ENCODE measurements at places on chromosomes 7 and 10.

DNA sequence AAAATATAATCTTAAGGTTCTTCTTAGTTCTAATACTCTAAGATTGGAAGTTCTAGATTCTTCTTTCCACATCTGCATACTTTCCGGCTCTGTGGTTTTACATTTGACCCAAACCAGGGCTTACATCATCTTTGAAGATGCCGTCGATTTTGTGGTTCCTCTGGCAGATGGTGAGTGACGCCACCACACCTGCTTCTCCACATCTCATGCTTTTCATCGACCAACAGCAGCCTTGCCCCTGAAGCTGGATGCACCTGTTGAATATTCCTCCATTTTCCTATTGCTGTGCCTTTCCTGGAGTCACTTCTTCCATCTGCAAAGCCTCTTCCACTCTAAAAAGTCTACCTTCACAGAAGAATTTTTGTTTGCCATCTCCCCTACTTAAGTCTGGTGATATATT, 121.3 kb downstream of the PRKCQ start:
- H3K27me3 ChIP-seq, result no peaks in the 10 kb centered on the region
- no peak overlapping the region for H3K27ac ChIP-seq
- H3K4me1 ChIP-seq, result no peaks in the 10 kb centered on the region

- no peak overlapping the region for H3K4me3 ChIP-seq
- H3K4me1 ChIP-seq, result no peaks in the 10 kb centered on the region
- no peaks in the 10 kb centered on the region for H3K36me3 ChIP-seq
- H3K27me3 ChIP-seq, result no peaks in the 10 kb centered on the region
Observed at GRCh38 chr7:114574384-114574783, 159.8 kb downstream of the FOXP2 start.

DNA sequence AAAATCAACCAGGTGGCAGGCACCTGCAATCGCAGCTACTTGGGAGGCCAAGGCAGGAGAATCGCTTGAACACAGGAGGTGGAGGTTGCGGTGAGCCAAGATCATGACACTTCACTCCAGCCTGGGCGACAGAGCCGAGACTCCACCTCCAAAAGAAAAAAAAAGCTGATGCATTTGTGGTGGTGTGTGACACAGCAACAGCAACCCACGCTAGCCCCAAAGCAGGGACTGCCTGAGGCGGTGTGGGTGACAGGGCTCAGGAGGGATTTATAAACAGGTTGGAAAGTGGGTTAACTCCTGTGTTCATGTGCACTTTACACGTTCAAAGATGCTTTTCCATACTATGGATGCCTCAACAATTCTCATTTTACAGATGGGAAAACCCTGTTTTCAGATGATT, 395.9 kb upstream of the PODXL start:
- H3K27ac ChIP-seq, result no peak overlapping the region
- H3K36me3 ChIP-seq, result no peaks in the 10 kb centered on the region
- no peaks in the 10 kb centered on the region for H3K4me1 ChIP-seq
- DNase-seq, result no peak
- no peaks in the 10 kb centered on the region for H3K27me3 ChIP-seq

- H3K27ac ChIP-seq, result no peak overlapping the region
- no peak for DNase-seq
- no peaks in the 10 kb centered on the region for H3K36me3 ChIP-seq
- H3K4me1 ChIP-seq, result peaks cover 2% of the 10 kb centered on the region
- no peak overlapping the region for H3K4me3 ChIP-seq
Observed at GRCh38 chr10:35398355-35398754, 62.0 kb downstream of the CCNY start.

DNA sequence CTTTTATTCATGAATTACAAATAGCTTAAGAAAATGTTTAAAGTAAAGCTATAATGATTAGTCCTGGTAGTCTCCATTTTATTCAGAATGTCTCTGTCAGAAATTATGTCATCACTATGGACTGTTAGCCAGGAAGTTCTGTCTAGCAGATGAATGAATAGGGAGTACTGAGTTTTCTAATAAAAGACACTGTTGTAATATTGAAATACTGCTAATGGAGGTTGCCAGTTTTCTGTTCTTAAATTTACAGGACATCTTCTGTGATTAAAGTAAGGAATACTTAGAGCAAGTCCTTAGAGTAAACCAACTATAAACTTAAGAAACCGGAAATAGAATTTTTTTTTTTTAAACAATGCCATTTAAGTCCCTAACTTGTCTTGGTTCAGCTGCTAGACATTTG, 309.8 kb downstream of the ADK start:
- H3K4me1 ChIP-seq, result no peaks in the 10 kb centered on the region
- no peak overlapping the region for H3K4me3 ChIP-seq
- H3K27me3 ChIP-seq, result no peaks in the 10 kb centered on the region
- H3K27ac ChIP-seq, result no peak overlapping the region
- H3K36me3 ChIP-seq, result no peaks in the 10 kb centered on the region

GRCh38 chr7:76073335-76073990, 25.6 kb downstream of the MDH2 start:
- H3K4me1 ChIP-seq, result no peaks in the 10 kb centered on the region
- no peak for DNase-seq
- H3K27ac ChIP-seq, result no peak overlapping the region

GRCh38 chr10:34254596-34254995, 560.5 kb downstream of the PARD3 start:
- H3K27me3 ChIP-seq, result no peaks in the 10 kb centered on the region
- no peaks in the 10 kb centered on the region for H3K4me1 ChIP-seq
- no peak overlapping the region for H3K27ac ChIP-seq
- DNase-seq, result no peak

GRCh38 chr10:51532044-51532443, 167.4 kb downstream of the CSTF2T start:
- no peaks in the 10 kb centered on the region for H3K27me3 ChIP-seq
- DNase-seq, result no peak
- H3K4me1 ChIP-seq, result no peaks in the 10 kb centered on the region
- no peaks in the 10 kb centered on the region for H3K36me3 ChIP-seq
- no peak overlapping the region for H3K4me3 ChIP-seq
- H3K27ac ChIP-seq, result no peak overlapping the region

- H3K27ac ChIP-seq, result no peak overlapping the region
- no peaks in the 10 kb centered on the region for H3K4me1 ChIP-seq
- no peaks in the 10 kb centered on the region for H3K27me3 ChIP-seq
- no peak overlapping the region for H3K4me3 ChIP-seq
- DNase-seq, result no peak
- no peaks in the 10 kb centered on the region for H3K36me3 ChIP-seq
Observed at GRCh38 chr10:17801507-17801906, 7.6 kb upstream of the MRC1 start.

GRCh38 chr7:114104035-114104434, 185.2 kb upstream of the PPP1R3A start:
- H3K27me3 ChIP-seq, result no peaks in the 10 kb centered on the region
- H3K4me3 ChIP-seq, result no peak overlapping the region
- no peaks in the 10 kb centered on the region for H3K4me1 ChIP-seq

DNA sequence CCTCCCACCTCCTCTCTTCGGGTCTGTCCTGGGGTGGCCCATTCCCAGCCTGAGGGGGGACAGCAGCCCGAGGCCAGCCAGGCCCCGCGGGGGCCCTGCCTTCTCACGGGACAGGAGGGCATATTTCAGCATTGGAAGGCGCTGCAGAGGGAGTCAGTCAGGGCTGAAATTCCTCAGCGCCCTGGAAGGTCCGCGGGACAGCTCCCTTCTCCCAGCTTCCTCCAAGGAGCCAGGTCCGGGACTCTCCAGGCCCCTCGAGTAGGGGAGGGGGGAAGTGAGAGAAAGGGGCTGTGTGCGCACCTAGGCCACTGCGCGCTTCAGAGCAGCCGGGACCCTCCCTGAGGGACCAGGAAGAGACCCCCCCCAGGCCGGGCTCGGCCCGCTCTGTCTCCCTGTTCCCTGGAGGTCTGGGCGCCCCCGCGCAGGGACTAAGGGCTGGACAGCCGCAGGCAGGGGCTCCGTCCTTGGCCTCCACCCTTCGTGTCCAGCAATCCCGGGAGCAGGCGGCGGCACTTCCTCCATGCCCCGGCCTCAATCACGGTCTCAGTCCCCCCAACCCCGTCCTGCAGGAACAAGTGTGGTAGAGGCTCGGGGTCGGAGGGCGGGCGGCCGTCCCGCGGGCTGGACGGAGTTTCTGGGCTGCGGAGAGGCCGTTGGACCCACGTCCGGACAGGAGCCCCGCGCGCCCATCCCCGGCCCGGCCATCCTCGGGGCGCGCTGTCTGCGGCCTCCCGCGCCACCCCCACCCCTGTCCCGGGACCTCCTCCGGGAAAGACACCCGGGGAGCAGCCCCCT, 6.0 kb upstream of the ELFN1 start:
- no peak overlapping the region for H3K27ac ChIP-seq
- DNase-seq, result no peak
- H3K4me3 ChIP-seq, result no peak overlapping the region
- H3K27me3 ChIP-seq, result peaks cover 41% of the 10 kb centered on the region
- no peaks in the 10 kb centered on the region for H3K36me3 ChIP-seq
- peaks cover 37% of the 10 kb centered on the region for H3K4me1 ChIP-seq

GRCh38 chr7:151204383-151205032, 5.8 kb downstream of the H2BK1 start:
- H3K27me3 ChIP-seq, result no peaks in the 10 kb centered on the region
- H3K4me1 ChIP-seq, result peaks cover 26% of the 10 kb centered on the region
- H3K4me3 ChIP-seq, result no peak overlapping the region
- no peaks in the 10 kb centered on the region for H3K36me3 ChIP-seq
- no peak for DNase-seq
- no peak overlapping the region for H3K27ac ChIP-seq

- no peaks in the 10 kb centered on the region for H3K36me3 ChIP-seq
- H3K27me3 ChIP-seq, result no peaks in the 10 kb centered on the region
- H3K4me3 ChIP-seq, result no peak overlapping the region
- no peak overlapping the region for H3K27ac ChIP-seq
Observed at GRCh38 chr10:73920089-73920488, 9.2 kb downstream of the PLAU start.

GRCh38 chr7:44914992-44915607, 29.8 kb upstream of the PURB start:
- no peak overlapping the region for H3K4me3 ChIP-seq
- DNase-seq, result peak; percentile 51
- H3K4me1 ChIP-seq, result no peaks in the 10 kb centered on the region
- H3K27ac ChIP-seq, result peak overlapping the region; percentile 53
- H3K36me3 ChIP-seq, result no peaks in the 10 kb centered on the region

DNA sequence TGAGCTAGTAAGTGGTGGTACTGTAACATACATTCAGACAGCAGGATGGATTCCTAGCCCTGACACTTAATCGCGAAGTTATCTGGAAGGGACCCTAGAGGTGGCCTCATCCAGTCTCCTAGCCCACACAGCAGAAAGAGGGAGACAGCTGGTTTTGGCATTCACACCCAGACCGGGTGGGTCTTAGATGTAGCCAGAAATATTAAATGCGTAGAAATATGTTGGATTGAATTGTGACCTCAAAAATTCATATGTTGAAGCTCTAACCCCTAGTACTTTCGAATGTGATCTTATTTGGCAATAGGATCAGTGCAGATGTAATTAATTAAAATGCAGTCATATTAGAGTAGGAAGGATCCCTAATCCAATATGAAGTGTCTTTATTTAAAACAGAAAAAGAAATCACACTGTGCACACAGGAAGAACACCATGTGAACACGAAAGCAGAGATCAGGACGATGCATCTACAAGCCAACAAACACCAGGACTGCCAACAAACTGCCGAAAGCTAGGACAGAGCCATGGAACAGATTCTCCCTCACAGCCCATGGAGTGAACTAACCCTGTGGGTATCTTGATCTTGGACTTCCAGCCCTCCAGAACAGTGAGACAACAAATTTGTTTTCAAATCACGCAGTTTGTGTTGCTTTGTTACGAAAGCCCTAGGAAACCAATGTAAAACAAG, 2.9 kb upstream of the XPNPEP1 start:
- H3K4me3 ChIP-seq, result no peak overlapping the region
- peaks cover 18% of the 10 kb centered on the region for H3K4me1 ChIP-seq
- H3K36me3 ChIP-seq, result no peaks in the 10 kb centered on the region
- DNase-seq, result no peak
- no peak overlapping the region for H3K27ac ChIP-seq

DNA sequence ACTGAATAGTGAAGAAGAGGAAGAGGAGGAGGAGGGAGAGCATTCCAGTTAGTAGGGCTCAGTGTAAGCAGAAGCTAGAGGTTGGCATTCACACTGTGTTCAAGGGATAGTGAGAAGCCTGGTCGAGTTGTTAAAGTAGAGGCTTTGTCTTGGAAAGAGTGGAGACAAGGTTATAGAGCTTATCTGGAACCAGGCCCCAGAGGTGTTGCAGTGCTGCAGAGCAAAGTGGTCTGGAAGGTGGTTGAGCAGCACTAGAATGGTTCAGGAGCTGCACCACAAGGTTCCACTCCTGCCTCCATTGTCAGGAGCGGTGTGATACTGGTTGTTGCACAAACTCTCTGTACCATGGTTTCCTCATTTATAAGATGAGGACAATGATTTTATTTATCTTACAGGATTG, 8.8 kb upstream of the PCGF5 start:
- no peaks in the 10 kb centered on the region for H3K36me3 ChIP-seq
- no peak overlapping the region for H3K4me3 ChIP-seq
- no peaks in the 10 kb centered on the region for H3K27me3 ChIP-seq
- H3K4me1 ChIP-seq, result peaks cover 16% of the 10 kb centered on the region
- H3K27ac ChIP-seq, result no peak overlapping the region
- DNase-seq, result no peak

DNA sequence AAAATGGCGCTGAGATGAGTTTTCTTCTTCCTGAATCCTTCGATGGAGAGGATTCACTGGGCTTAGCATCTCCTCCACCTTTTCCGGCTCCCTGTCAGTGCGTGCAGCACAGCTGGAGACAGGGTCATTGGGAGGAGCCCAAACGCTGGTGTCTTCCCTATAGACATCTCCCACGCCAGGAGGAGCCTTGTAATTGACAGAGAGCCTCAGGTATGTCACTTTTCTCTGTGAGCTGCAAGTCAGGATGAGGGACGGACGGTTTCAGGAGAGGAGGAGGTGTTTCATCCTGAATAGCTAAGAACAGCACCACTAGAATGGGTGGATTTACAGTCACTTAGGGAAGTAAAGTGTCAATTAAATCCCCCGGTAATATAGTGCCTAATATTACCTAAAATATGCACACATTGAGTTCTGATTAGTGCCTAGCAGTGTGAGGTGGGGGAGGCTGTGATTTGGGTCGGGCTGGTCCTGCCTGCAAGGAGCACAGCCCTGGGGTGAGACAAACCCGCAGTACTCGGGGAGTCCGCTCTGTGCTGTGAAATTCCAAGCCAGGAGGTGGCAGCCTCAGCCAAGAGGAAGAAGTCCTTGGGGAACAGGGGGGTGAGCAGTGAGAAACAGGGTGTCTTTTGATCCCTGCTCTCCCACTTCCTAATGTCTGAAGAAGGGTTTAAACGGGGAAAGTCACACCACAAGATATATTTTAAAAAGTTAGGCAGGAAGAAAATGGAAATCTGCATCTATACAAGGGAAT, 28.2 kb downstream of the IL15RA start:
- DNase-seq, result no peak
- H3K36me3 ChIP-seq, result peaks cover 9% of the 10 kb centered on the region
- H3K27me3 ChIP-seq, result no peaks in the 10 kb centered on the region
- H3K27ac ChIP-seq, result no peak overlapping the region
- H3K4me3 ChIP-seq, result no peak overlapping the region

GRCh38 chr10:101162677-101163076, 31.6 kb downstream of the TLX1 start:
- peaks cover 13% of the 10 kb centered on the region for H3K27me3 ChIP-seq
- H3K27ac ChIP-seq, result no peak overlapping the region
- no peak for DNase-seq
- no peaks in the 10 kb centered on the region for H3K4me1 ChIP-seq
- no peak overlapping the region for H3K4me3 ChIP-seq
- no peaks in the 10 kb centered on the region for H3K36me3 ChIP-seq
